Activated gamma-delta T cell (primary cell): ENCODE measurements at places on chromosomes 6 and 20.

GRCh38 chr6:25411316-25411950, 132.3 kb downstream of the CARMIL1 start:
- DNase-seq = no peak

GRCh38 chr6:46556053-46556452, 64.8 kb upstream of the RCAN2 start:
- DNase-seq = no peak

- no peak for DNase-seq
Observed at GRCh38 chr6:53630533-53631226, 34.9 kb downstream of the KLHL31 start.

DNA sequence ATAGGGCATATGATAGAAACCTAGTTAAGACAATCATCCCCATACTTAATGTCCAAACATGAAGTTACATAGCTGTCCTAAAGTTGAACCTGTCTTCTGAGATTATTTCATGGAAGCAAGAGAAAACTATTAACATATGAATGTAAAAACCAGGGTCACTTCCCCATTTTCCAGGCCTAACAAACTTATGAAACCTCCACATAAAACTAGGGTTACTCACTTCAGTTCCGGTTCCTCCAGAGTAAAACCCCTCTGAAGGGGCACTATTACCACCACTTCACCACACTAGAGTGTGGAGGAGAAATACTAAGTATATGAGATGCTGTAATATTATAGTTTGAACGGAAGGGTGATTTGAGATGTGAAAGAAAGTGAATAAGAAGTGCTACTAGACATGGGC, 14.9 kb downstream of the PRKN start:
- DNase-seq = no peak

- DNase-seq = no peak
Observed at GRCh38 chr6:127188744-127189143, 70.3 kb downstream of the RSPO3 start.

- no peak for DNase-seq
Observed at GRCh38 chr20:50561379-50562078, 51.3 kb downstream of the PTPN1 start.
